Activated CD4-positive, alpha-beta T cell treated with anti-CD3 and anti-CD28 coated beads, Interleukin-2, amount 10 ng/mL, durations not matched to agents 7 days and 5 days (primary cell): ENCODE measurements at places on chromosomes 5 and 9.

DNA sequence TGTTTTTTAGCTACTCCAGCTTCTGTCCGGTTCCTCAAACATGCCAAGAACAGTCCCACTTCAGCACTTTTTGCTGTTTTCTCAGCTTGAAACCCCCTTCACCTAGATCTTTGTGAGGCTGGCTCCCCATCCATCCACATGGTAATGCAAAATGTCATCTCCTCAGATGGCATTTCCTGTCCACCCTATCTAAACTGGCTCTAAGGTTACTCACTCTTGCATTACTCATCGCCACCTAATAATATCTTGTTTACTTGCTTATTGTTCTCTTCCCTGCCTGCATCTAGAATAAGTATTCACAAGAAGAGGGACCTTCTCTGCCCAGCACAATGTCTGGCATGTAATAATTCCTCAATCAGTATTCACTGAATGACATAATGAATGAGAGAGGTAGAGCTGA lies 220.1 kb downstream of the FAM114A2 start:
- no peak overlapping the region for H3K4me3 ChIP-seq
- no peaks in the 10 kb centered on the region for H3K36me3 ChIP-seq
- H3K27me3 ChIP-seq: no peaks in the 10 kb centered on the region
- no peak for DNase-seq
- H3K4me1 ChIP-seq: no peaks in the 10 kb centered on the region

DNA sequence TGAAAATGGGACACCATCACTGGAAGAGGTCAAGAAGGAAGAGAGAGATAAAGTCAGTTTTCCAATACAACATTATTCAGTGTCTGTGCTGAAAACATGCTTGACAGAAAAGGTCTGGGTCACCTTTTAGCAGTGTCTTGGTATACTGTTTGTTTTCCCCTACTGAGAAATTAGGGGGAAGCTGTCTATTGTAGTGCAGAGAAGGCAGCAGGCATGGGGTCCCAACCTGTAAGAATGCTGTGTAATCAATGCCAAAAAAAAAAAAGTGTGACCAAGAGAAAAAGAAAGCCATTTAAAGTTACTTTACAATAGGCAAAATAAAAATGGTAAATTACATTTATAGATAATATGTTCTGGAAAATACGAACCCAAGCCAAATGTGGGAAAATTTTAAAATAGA lies 139.3 kb downstream of the RAB3C start:
- H3K27me3 ChIP-seq: peaks cover 13% of the 10 kb centered on the region
- no peak overlapping the region for H3K27ac ChIP-seq
- no peaks in the 10 kb centered on the region for H3K4me1 ChIP-seq

DNA sequence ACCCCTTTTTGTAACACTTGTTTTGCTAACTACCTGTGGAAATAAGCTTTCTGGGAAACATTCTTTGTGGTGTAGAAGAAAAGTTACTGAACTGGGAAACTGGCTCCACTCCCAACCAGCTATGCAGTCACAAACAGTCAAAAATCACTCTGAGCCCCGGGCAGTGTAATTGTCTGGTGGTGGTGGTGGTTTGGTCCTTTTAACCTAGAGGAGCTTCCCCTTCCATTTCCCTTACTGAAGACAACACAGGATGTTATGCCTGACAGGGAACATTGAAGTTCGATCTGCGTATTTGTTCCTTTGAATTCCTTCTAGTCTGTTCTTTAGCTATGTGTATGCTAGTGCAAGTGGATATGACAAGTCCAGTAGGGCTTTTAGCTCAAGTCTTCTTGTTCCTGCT lies 56.8 kb upstream of the TBCA start:
- no peak overlapping the region for H3K4me3 ChIP-seq
- peaks cover 42% of the 10 kb centered on the region for H3K27me3 ChIP-seq
- DNase-seq: no peak
- no peaks in the 10 kb centered on the region for H3K4me1 ChIP-seq
- no peaks in the 10 kb centered on the region for H3K36me3 ChIP-seq
- no peak overlapping the region for H3K27ac ChIP-seq

- H3K36me3 ChIP-seq: no peaks in the 10 kb centered on the region
- peak; percentile 55 for DNase-seq
- peaks cover 21% of the 10 kb centered on the region for H3K4me1 ChIP-seq
- H3K4me3 ChIP-seq: peak overlapping the region; percentile 65
Observed at GRCh38 chr5:108728566-108729241, 19.0 kb upstream of the FER start.

- no peak overlapping the region for H3K4me3 ChIP-seq
- no peak overlapping the region for H3K27ac ChIP-seq
- H3K36me3 ChIP-seq: no peaks in the 10 kb centered on the region
- no peak for DNase-seq
- no peaks in the 10 kb centered on the region for H3K27me3 ChIP-seq
Observed at GRCh38 chr5:174185506-174185905, 140.0 kb downstream of the NSG2 start.

- no peak overlapping the region for H3K4me3 ChIP-seq
- no peaks in the 10 kb centered on the region for H3K27me3 ChIP-seq
- H3K36me3 ChIP-seq: no peaks in the 10 kb centered on the region
Observed at GRCh38 chr5:112013660-112014059, 256.7 kb upstream of the NREP start.

DNA sequence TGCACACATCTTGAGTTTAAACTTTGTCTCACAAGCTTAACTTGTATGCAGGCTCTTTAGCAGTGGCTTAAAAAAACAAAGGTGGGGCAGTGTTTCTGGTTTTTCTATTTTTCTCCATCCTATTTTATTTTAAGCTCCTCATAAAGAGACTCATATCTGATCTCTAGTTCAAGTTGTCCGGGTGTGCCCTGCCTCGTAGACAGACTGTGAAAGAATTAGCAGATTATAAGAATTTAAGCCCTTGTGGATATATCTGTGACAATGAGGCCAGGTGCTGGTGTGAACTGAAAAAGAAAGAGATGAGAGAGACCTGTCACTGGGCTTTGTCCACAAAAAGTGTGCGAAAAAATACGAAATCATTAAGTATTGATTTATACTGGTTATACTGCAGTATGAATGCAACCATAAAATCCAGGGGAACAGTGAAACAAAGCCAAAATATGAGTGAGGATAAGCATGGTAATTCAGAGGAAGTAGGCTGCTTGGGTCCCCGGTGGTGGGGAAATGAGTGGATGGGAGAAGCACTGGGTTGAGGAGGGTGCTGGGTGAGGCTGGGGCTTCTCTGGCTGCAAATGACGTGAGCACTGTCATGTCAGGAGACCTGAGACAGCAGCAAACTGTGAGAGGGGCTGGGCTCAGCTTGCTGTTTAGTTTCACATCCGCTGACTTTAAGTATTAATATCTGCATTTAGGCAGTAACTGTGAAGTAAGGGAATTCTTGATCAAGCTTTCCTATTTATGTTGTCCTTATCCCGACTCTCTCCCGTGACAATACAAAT lies 179.7 kb upstream of the ANKRD55 start:
- H3K27ac ChIP-seq: peak overlapping the region; percentile 22
- H3K27me3 ChIP-seq: no peaks in the 10 kb centered on the region
- peak; percentile 42 for DNase-seq
- H3K4me1 ChIP-seq: peaks cover 21% of the 10 kb centered on the region
- no peaks in the 10 kb centered on the region for H3K36me3 ChIP-seq

DNA sequence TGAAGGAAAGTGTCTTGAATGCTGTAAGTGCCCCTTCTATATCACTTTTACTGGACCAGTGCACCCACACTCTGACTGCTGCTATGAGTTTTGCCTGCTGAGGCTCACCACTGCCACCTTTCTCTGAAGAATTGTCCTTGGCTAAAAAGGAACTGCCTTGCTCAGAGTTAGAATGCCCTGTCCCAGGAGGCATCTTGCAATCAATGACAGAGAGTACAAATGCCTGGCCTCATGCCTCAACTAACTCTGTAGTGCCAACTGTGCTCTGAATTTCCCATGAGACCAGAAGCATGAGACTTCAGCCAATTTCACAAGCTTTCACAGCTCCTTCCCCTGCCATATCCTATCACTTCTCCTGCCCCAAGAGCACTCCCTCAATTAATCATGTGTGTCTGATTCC lies 569.7 kb downstream of the ZNF608 start:
- DNase-seq: no peak
- no peaks in the 10 kb centered on the region for H3K36me3 ChIP-seq
- H3K4me3 ChIP-seq: no peak overlapping the region
- no peaks in the 10 kb centered on the region for H3K4me1 ChIP-seq
- H3K27me3 ChIP-seq: no peaks in the 10 kb centered on the region

DNA sequence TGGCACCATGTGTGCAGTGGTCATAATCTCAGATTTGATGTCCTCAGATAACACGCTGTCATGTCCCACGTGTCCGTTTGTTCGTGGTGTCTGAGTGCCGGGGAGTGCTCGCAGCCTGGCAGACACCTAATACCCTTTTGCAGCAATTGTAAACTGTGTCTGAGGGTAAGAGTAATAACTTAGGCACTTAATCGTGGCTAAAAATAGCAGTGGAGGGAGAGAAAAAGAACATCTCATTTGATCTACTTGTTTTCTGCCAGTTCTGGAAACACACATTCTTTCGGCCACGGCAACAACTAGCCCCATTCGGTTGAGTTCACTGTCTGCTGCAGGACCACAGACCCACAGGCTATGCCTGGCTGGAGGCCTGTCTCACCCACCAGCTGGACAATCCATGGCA lies 16.5 kb downstream of the ADCY2 start:
- DNase-seq: no peak
- no peak overlapping the region for H3K27ac ChIP-seq
- H3K36me3 ChIP-seq: no peaks in the 10 kb centered on the region
- H3K4me3 ChIP-seq: no peak overlapping the region
- H3K27me3 ChIP-seq: no peaks in the 10 kb centered on the region

DNA sequence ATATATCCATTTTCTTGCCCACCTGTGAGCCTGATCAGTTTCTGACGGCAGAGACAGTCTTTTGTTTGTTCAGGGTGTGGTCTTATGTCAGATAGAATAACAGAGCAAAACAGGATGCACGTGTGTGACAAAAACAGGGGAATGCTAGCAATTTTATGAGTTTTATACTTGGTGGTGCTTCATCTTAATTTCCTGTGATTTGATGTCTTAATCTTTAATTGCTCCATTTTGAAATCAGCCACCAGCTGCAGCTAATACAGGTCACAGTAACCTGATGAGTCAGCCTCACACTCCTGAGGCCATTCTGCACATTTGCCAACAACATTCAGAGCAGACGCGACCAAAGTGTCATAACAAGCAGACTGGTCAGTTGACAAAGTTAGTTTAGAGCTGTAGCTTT lies 42.3 kb upstream of the JMY start:
- H3K27me3 ChIP-seq: no peaks in the 10 kb centered on the region
- no peaks in the 10 kb centered on the region for H3K4me1 ChIP-seq
- no peak overlapping the region for H3K4me3 ChIP-seq
- H3K36me3 ChIP-seq: no peaks in the 10 kb centered on the region
- H3K27ac ChIP-seq: no peak overlapping the region
- DNase-seq: no peak

DNA sequence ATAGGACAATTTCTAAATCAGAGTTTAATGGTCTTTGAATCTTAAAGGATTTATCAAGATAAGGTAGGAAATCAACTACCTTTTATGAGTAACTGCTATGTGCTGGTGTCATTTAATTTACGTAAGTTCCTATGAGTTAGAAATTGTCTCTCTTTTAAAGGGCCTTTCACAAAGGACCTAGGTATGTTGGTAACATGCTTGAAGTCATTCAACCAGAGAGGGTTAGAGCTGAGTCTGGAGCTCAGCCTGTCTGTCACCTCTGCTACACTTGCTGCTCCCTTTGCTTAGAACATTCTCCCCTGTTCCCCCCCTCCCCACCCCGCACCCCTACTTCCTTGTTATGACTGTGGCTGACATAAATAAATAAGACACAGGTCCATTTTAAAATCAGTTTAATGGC lies 190.3 kb upstream of the SEMA6A start:
- H3K4me3 ChIP-seq: no peak overlapping the region
- DNase-seq: no peak
- no peaks in the 10 kb centered on the region for H3K27me3 ChIP-seq
- no peaks in the 10 kb centered on the region for H3K36me3 ChIP-seq

GRCh38 chr9:25418974-25419373 lies 259.3 kb downstream of the TUSC1 start:
- H3K27me3 ChIP-seq: no peaks in the 10 kb centered on the region
- H3K4me1 ChIP-seq: no peaks in the 10 kb centered on the region
- DNase-seq: no peak
- H3K4me3 ChIP-seq: no peak overlapping the region
- no peak overlapping the region for H3K27ac ChIP-seq

GRCh38 chr5:38339446-38339845 lies 81.1 kb downstream of the EGFLAM start:
- H3K4me3 ChIP-seq: no peak overlapping the region
- H3K27ac ChIP-seq: no peak overlapping the region
- no peaks in the 10 kb centered on the region for H3K4me1 ChIP-seq
- H3K27me3 ChIP-seq: peaks cover 2% of the 10 kb centered on the region
- H3K36me3 ChIP-seq: no peaks in the 10 kb centered on the region

DNA sequence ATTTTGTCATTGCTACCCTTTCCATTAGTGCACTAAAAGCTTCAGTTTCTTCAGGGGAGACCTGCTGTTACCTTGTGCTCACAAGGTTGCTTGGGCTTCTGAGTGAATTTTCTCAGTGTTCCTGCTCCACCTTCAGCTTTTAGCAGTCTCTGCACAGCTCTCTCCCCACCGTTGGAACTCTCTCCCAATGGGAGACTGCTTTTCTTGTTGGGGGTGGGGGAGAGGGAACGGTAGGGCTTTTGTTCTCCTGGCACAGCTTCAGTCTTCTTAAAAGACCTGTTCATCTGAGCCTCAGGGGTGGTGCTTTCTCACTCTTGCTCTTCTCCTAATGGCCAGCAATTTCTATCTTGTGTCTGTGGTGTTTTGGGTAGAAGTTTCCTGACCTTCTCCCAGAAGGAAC lies 915.7 kb downstream of the EFNA5 start:
- no peaks in the 10 kb centered on the region for H3K4me1 ChIP-seq
- no peak overlapping the region for H3K27ac ChIP-seq
- no peak for DNase-seq
- no peak overlapping the region for H3K4me3 ChIP-seq
- H3K27me3 ChIP-seq: no peaks in the 10 kb centered on the region

GRCh38 chr5:16600397-16600796 lies 16.4 kb downstream of the RETREG1 start:
- H3K36me3 ChIP-seq: peaks cover 79% of the 10 kb centered on the region
- no peak overlapping the region for H3K27ac ChIP-seq
- no peak overlapping the region for H3K4me3 ChIP-seq
- DNase-seq: no peak
- H3K27me3 ChIP-seq: no peaks in the 10 kb centered on the region

- H3K36me3 ChIP-seq: peaks cover 82% of the 10 kb centered on the region
- H3K27me3 ChIP-seq: no peaks in the 10 kb centered on the region
- peak overlapping the region; percentile 44 for H3K27ac ChIP-seq
- peaks cover 69% of the 10 kb centered on the region for H3K4me1 ChIP-seq
- H3K4me3 ChIP-seq: no peak overlapping the region
Observed at GRCh38 chr5:157290981-157291711, 25.2 kb downstream of the CYFIP2 start.

DNA sequence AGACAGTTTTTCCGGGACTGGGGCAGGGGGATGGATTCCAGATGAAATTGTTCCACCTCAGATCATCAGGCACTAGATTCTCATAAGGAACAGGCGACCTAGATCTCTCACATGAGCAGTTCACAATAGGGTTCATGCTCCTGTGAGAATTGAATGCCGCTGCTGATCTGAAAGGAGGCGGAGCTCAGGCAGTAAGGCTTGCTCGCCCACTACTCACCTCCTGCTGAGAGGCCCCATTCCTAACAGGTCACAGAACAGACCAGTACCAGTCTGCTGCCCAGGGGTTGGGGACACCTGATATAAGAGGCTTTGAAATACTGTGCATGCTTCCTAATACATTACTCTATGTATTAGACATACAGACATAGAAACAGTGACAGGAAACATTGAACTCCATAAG lies 41.1 kb downstream of the PTPRD start:
- no peak for DNase-seq
- H3K4me1 ChIP-seq: no peaks in the 10 kb centered on the region
- no peak overlapping the region for H3K27ac ChIP-seq
- no peaks in the 10 kb centered on the region for H3K27me3 ChIP-seq
